NCI-H345 (cell line): ENCODE measurements at places on chromosomes 4 and X.

- DNase-seq, result no peak
Measured at GRCh38 chrX:150094996-150095395, 156.7 kb upstream of the EOLA2 start.

- DNase-seq, result no peak
Measured at GRCh38 chr4:40874331-40874730, 124.6 kb downstream of the NSUN7 start.

GRCh38 chr4:7170012-7170411 lies 22.3 kb upstream of the SORCS2 start:
- DNase-seq, result no peak

- no peak for DNase-seq
Measured at GRCh38 chr4:169485086-169485485, 127.3 kb downstream of the NEK1 start.

- no peak for DNase-seq
Measured at GRCh38 chr4:8555716-8556115, 24.5 kb upstream of the GPR78 start.

DNA sequence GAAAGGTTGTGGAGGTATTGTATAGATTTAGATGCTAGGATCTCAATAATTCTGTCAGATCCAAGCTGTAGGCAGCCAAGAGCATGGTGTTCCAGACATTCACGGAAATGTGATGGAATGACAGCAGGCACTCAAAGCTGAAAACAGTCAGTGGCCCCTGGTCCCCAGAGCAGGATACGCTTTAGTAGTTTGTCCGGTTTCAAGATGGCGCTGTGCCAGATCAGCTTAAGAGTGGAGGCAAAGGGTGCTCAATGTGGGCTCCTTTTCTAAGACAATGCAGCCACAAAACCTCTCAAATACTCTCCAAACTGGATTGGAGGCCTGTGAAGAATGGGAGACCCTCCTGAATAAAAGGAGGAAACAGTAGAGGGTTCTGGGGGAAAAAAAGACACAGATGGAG lies 291.2 kb upstream of the HS3ST1 start:
- no peak for DNase-seq

DNA sequence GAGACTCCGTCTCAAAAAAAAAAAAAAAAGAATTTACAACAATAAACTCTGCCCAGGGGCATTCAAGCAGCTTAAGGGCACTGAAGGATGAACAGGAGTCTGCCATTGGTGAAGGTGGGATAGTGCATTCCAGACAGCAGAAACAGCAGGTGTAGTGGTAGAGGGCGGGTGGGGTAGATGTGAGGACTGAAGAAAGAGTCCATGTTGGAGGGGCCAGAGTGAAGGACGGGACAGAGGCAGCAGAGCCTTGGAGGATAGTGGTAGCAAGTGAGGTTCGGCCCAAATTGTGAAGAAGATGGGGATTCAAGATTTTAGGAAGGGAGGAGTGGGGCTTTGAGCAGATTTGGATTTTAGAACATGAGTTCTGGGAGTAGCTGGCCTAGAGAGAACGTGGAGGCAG lies 75.7 kb downstream of the MED28 start:
- no peak for DNase-seq
